GM23248 (cell line): ENCODE measurements at places on chromosomes 5 and 9. TPM values are rescaled to one million over a fixed set of nuclear protein-coding genes. Genes with fewer than 3 reads are reported as not detected.

Gene NOTCH1
- total RNA-seq, result 5.2 and 5.7 TPM in 2 replicates

Gene SPATA31E1
- not detected in 2 replicates for total RNA-seq

Gene PPP3R2
- total RNA-seq, result not detected in 2 replicates

Gene PCA3
- not detected in 2 replicates for total RNA-seq

Gene PCDHGB3
- 2.8 and 4.0 TPM in 2 replicates for total RNA-seq

Gene FOXD4L3
- not detected in 2 replicates for total RNA-seq

Gene AGXT2
- total RNA-seq, result not detected in 2 replicates

Gene DCAF10
- total RNA-seq, result 15.8 and 18.2 TPM in 2 replicates

Gene CAVIN4
- total RNA-seq, result 1.7 and 1.9 TPM in 2 replicates

Gene SLC2A8
- 9.9 and 11.9 TPM in 2 replicates for total RNA-seq

Gene NR6A1
- total RNA-seq, result not detected in 2 replicates

Gene PLPP7
- 0.13 and 0.32 TPM in 2 replicates for total RNA-seq

Gene RNF183
- total RNA-seq, result not detected in 2 replicates

Gene LCN15
- not detected in 2 replicates for total RNA-seq

Gene CER1
- total RNA-seq, result not detected in 2 replicates

Gene GPR151
- total RNA-seq, result not detected in 2 replicates
